ENCODE measurements at places on chromosomes 3 and 15.

GRCh38 chr3:45952456-45952855 lies 9.2 kb downstream of the CXCR6 start:
- no peak for DNase-seq

GRCh38 chr15:36817776-36818175 lies 238.3 kb downstream of the CDIN1 start:
- no peak for DNase-seq

DNA sequence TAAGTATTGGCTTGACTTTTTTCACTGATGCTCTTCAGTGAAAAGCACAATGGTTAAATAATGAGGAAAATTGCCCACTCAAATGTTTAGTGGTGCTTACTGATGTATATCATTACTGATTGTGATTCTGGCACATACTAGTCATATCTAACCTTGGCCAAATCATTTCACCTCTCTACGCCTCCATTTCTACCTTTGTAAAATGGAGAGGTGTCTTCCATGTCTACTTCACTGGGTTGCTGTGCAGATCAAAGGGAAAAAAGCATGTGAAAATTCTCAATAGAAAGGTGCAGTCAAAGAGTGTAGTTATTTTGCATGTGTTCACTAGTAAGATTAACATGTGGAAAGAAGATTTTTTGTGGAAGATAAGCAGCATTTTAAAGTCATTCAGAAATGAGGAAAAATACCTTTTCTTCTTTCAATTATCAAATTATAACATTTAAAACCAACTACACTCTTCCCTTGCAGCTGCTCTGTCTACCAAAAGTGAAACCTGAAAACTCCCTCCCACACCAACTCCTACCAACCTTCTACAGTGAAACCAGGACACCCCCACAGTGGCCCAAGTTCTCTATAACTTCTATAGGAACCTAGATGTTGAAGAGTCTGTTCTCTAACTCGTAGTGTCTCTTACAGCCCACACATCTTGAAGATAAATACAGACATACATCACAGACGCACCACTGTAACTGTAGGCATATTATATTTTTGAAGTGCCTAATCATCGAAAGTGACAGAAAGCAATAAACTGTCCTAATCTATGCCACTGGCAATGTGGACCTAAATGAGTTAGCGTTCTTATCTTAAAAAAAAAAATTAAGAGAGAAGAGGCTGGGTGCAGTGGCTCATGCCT lies 1.4 kb downstream of the CD200R1 start:
- peak; percentile 67 for DNase-seq

DNA sequence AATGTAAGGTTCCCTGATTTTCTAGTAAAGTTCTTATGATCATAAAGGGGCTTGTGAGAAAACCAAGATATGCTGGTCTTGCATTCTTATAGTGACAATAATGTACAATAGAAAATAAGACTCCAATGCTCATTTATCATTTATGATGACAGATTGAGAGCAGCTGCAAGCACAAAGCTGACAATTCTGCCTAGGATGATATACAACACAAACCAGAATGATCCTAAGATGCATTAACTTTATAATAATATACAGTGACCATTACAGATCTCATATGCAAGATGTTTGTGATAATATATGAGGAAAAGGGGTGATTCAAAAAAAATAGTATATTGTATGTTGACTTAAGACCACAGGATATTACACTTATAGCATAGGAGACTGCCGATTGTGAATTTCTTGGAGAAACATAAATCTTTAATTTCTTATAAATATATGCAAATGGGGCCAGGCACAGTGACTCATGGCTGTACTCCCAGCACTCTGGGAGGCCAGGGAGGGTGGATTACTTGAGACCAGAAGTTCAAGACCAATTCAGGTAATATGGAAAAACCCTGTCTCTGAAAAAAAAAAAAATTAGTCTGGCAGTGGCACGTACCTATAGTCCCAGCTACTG lies 387.0 kb downstream of the ZBBX start:
- DNase-seq, result no peak

DNA sequence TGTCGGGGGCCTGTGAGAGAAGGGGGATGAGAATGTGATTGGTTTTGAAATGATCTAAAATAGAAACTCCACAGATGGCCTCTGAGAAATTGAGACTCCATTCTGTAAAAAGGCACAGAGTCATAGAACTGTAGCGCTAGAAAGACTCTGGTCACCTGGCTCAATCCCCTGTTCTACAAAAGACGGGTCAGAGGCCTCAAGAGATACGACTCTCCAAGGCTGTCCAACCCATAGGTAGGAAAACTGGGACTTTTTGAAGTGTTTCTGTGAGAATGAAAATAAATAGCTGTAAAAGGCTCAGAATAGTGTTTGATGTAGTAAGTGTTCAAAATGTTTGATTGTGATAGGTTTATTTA lies 11.7 kb upstream of the TMC3 start:
- no peak for DNase-seq

DNA sequence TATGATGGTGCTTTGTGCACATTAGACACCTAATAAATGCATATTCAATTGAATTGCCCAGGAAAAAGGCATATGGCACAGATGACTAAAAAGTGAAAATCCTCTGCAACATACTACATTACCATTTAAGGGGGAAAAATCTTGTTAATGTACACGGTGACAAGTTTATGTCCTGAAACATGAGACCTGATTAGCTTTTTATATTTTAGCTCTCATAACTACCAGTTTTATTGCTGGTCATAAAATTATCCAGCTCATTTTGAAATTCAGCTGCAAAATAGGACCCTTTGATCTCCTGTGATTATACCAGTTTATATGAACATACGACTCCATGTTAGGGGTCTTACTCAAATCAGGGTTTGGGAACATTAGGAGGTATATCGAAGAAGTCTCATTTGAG lies 684.6 kb upstream of the CCDC54 start:
- DNase-seq, result no peak

DNA sequence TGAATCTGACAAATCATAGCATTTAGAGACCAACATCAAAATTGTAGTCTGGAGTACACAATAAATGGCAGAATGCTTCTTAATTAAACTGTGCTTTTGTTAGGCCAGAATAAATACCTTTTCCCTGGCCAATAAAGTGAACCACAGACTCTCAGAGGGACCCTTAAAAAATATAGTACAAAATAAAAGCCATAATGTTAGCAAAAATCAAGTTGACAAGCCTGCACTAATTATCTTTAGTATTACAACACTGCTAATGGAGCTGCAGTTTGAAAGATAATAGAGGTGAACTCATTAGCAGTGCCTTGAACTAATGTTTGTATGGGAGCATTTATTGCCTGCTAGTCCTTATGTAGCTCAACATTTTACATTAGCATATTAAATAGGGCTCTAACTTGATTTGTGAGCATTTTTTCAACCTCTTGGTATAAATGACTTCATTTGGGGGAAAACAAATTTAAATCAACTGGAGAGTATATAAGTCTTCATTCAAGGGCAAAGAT lies 801.3 kb downstream of the EPHA3 start:
- DNase-seq, result no peak

DNA sequence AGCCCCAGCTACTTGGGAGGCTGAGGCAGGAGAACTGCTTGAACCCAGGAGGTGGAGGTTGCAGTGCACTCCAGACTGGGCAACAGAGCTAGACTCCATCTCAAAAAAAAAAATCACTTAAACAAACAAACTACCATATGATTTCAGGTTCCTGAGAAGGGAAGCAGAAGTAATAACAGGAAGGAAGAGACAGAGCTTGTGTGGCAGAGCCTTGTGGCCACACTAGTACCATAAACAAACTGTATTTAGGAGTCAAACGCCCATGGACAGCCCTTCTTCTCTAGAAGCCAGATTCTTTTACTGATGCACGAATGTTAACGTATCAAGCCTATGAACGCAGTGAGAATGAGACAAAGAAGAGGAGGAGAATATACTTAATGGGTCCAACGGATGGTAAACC lies 12.0 kb downstream of the MTMR10 start:
- no peak for DNase-seq

- DNase-seq, result no peak
These were observed 24.1 kb upstream of the ZKSCAN7 start for GRCh38 chr3:44530911-44531310.

DNA sequence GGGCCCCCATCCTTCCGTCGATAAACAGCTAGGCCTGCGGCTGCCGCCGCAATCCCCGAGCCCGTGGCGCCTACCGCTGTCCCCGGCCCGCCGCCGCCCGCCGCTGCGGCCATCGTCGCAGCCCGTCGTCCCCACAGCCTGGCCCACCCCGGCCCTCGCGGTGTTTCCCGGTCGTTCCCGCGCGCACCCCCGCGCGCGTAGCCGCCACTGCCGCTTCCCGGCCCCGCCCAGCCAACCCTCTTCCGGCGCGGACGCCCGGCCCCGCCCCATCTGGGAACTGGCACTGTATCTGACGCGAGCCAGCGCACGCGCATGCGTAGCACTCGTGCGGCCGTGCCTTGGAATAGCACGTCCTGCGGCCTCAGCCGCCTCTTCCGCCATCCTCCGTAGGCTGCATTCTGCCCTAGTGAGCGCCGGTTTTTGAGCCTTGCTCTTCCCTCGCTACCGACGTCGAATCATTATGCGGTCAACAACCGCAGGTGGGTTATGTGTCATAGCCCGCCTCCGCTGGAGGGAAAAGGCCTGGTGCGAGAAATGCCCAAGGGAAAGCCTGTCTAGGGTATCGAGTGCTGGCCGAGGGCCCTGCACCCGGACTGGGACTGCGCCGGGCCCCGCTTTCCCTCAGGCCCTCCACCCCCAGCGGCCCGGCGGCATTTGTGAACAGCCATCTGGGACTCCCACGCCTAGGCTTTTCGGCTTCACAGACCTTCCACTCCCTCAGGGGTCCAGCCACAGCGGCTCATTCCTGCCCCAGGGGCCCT lies at the start of gene SMARCC1:
Gene SMARCC1, minus strand, starts transcription at position 209 of the 761 bp plus-strand sequence. Its CDS starts 96 bp downstream, at position 113.
- DNase-seq, result peak; percentile 97
